ENCODE measurements at places on chromosomes 11 and 22. TPM values are rescaled to one million over a fixed set of nuclear protein-coding genes. Genes with fewer than 3 reads are reported as not detected.

The CHRM1 gene
- total RNA-seq = not detected

DNA sequence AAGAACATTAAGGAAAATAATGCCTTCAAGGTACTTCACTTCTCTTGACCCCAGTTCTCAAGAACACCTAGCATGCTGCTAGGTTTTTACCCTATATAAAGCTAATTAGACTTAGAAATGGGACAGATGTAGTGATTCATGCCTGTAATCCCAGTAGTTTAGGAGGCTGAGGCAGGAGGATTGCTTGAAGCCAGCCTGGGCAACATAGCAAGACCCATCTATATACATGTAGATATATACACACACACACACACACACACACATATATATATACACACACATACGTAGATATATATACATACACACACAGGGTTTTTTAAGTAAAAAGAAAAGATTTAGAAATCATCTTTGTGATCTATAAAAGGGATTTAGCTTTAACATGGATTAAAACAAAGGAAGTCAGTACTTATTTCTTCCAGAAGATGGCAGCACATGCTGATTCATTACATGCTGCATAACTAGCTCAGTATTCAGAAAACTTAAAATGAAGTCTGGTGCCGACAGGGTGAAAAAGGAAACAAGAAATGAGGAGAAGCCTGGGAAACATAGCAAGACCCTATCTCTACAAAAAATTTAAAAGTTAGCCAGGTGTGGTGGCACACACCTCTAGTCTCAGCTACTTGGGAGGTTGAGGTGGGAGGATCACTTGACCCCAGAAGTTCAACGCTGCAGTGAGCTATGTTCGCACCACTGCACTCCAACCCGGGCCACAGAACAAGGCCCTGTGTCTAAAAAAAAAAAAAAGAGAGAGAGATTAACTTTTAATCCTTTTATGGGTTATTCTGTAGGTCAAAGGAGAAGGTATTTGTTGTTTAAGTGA lies 28.5 kb upstream of the RBX1 start:
- peak; percentile 77 for ATAC-seq

GRCh38 chr11:111299101-111300026 lies 1.0 kb downstream of the POU2AF3 start:
- peak; percentile 42 for ATAC-seq

The OLFML1 gene
- total RNA-seq = 0.92 TPM

DNA sequence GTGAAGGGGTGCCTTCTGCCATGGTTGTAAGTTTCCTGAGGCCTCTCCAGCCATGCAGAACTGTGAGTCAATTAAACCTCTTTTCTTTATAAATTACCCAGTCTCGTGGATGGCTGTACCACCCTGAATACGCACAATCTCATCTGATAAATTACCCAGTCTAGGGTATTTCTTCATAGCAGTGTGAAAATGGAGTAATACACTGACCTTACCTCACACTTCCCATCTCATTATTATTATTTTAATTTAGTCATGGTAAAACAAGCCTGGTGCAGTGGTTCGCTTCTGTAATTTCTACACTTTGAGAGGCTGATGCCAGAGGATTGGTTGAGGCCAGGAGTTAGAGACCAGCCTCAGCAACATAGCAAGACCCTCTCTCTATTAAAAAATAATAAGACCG lies 30.5 kb upstream of the CYB5R3 start:
- no peak for ATAC-seq

The OR52N4 gene
- total RNA-seq = not detected

GRCh38 chr11:129546266-129546665 lies 170.6 kb downstream of the BARX2 start:
- ATAC-seq = no peak

The LIF gene
- 0.24 TPM for total RNA-seq

GRCh38 chr22:36700711-36701670 lies 2.6 kb downstream of the CACNG2 start:
- no peak for ATAC-seq

DNA sequence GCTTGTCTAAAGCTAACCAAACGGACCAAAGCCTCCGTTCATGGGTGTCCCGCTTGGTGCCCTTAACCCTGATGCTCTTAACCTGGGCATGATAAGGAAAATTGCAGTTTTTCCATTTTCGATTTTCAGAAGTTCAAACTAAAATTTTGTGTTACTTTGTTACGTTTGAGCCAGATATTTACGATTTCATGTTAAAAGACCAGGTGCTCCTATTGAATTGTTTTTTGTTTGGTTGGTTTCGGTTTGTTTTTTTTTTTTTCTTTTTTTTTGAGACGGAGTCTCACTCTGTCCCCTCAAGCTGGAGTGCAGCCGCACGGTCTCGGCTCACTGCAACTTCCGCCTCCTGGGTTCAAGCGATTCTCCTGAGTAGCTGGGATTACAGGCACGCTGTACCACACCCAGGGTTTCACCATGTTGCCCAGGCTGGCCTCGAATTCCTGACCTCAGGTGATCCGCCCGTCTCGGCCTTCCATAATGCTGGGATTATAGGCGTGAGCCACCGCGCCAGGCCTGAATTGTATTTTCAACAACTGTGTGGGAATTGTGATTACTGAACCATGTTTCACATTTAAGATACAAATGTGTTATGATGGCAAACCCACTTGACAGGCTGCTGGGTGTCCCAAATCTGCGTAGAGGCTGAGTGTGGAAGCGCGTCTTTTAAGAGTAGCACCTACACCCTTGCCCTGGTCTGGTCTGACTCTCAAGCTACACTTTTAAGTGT lies 864 bp upstream of the USP28 start:
- peak; percentile 45 for ATAC-seq
